Epithelial cell of esophagus (primary cell): ENCODE measurements at places on chromosomes 6 and 20.

GRCh38 chr20:63686492-63687321 lies 9.7 kb upstream of the TNFRSF6B start:
- DNase-seq, result peak; percentile 64

- DNase-seq, result peak; percentile 53
Measured at GRCh38 chr6:52647199-52647598, 23.7 kb upstream of the TMEM14A start.

- peak; percentile 86 for DNase-seq
Measured at GRCh38 chr6:74075323-74075722, 379.3 kb downstream of the CD109 start.

- no peak for DNase-seq
Measured at GRCh38 chr6:38264605-38265004, 375.1 kb downstream of the BTBD9 start.

DNA sequence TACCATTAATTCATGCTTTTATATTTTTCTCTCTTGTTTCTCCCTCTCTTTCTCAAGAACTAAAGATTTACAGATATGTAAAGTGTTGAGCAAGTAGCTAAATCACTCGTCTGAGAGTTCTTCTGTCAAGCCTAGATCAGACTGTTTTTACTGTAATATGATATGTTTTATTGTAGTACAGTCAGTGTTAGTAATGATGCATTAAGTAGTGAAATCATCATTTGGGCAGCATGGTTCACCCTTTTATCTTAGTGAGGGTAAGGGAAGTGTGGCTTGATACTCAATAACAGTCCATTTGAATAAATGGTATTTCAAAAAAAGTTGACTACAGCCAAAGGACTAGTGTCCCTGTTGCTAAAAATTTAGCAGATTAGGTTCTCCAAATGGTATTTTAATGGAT lies 9.2 kb downstream of the CYB5R4 start:
- peak; percentile 86 for DNase-seq
